Ureter (tissue), 1 donor: ENCODE measurements at places on chromosomes 12 and 14. TPM values are rescaled to one million over a fixed set of nuclear protein-coding genes. Genes with fewer than 3 reads are reported as not detected.

GRCh38 chr12:119671070-119671469, 3.1 kb downstream of the PRKAB1 start:
- no peak for DNase-seq

Gene NOS1
- 0.10 TPM for total RNA-seq

DNA sequence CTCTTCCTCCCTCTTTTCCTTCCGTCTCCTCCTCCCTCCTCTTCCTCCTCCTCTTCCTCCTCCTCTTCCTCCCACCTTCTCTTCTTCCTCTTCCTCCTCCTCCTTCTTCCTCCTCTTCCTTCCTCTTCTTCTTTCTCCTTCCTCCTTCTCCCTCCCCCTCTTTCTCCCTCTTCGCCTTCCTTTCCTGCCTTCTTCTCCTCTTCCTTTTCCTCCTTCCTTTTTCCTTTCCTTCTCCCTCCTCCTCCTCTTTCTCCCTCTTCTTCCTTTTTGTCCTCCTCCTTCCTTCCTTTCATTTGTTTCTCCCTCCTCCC, 36.0 kb downstream of the MEG3 start:
- DNase-seq, result no peak

- DNase-seq, result no peak
Measured at GRCh38 chr12:120181991-120182631, 12.4 kb downstream of the GCN1 start.

- no peak for DNase-seq
Measured at GRCh38 chr12:3901116-3901515, 27.9 kb upstream of the PARP11 start.

GRCh38 chr12:77571768-77572167, 258.9 kb upstream of the NAV3 start:
- DNase-seq, result no peak

Gene TRIAP1
- 15.8 TPM for total RNA-seq
